Effector memory CD8-positive, alpha-beta T cell (primary cell): ENCODE measurements at places on chromosomes 2 and 18.

- no peak for DNase-seq
Observed at GRCh38 chr2:70258532-70258875, 567 bp downstream of the PCYOX1 start.

DNA sequence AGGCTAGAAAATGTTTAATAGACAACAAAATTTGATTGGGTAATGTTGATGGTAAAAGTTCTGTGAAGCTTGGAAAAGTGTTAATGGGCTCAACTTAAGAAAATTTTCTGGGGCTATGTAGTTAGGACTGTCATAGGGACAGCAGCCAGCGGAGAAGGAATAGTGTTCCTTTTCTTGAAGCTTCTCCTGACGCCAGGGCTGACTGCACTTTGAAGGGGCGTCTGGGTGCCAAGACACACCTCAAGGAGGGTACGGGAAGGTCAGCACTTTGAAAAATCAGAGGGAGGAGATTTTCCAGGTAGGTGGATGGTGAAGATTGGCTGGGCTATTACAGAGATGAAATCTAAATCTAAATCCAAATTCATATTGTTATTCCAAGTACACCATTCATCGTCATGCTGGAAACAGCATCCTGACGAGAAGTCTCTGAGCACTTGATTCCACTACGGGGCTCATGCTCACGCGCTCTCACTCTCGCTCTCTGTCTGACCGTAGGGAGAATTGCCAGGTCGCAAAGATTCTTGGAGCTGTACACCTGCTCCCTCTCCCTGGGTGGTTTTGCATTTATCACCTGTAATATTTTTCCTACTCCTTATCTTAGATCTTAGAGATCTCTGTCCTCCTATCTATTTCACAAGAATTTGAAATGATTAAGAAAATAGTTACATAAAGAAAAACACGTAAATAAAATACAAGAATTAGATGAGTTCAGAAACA, 91.0 kb downstream of the ITGB1BP1 start:
- no peak for DNase-seq

DNA sequence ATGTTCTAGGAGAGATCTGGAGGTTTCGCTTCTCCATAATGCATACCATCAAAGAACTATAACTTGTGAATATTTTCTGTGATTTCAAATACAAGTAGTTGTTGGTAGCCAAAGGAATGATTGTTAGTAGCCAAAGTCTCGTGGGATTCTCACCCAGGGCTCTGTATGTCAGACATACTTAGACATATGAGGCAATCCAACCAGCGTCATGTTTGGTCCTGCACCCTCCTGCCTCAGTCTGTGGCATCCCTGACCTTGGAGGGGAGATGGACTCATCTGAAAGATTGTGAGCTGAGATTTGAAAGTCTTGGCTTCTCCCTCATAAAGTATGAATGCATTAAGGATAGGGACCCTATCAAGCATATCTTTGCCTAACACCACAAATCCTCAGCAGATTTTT, 81.2 kb downstream of the CTIF start:
- no peak for DNase-seq

GRCh38 chr18:45441110-45441847, 174.0 kb upstream of the SLC14A2 start:
- DNase-seq, result no peak

- DNase-seq, result no peak
Observed at GRCh38 chr2:134370655-134371445, 117.0 kb downstream of the MGAT5 start.
